Left renal cortex interstitium (tissue), 4 donors: ENCODE measurements at places on chromosomes 16 and 17. TPM values are rescaled to one million over a fixed set of nuclear protein-coding genes. Genes with fewer than 3 reads are reported as not detected.
A peak's percentile ranks its signal among the peaks of the same experiment; 100 is the strongest.

Gene C16orf96
- polyA plus RNA-seq = 0.38 TPM

Gene PITPNM3
- 8.3 TPM for polyA plus RNA-seq

Gene TMC5
- polyA plus RNA-seq = 0.30 TPM

Gene KRT12
- polyA plus RNA-seq = not detected

Gene KCNG4
- 0.10 TPM for polyA plus RNA-seq

Gene CACNG3
- not detected for polyA plus RNA-seq

Gene TBC1D3H
- not detected for polyA plus RNA-seq

- no peak for DNase-seq
Measured at GRCh38 chr17:10107316-10108165, 90.9 kb downstream of the GAS7 start.

GRCh38 chr17:80883831-80884735, 107.6 kb upstream of the CHMP6 start:
- DNase-seq = no peak

- DNase-seq = no peak
Measured at GRCh38 chr16:54455030-54455725, 168.6 kb upstream of the IRX3 start.

DNA sequence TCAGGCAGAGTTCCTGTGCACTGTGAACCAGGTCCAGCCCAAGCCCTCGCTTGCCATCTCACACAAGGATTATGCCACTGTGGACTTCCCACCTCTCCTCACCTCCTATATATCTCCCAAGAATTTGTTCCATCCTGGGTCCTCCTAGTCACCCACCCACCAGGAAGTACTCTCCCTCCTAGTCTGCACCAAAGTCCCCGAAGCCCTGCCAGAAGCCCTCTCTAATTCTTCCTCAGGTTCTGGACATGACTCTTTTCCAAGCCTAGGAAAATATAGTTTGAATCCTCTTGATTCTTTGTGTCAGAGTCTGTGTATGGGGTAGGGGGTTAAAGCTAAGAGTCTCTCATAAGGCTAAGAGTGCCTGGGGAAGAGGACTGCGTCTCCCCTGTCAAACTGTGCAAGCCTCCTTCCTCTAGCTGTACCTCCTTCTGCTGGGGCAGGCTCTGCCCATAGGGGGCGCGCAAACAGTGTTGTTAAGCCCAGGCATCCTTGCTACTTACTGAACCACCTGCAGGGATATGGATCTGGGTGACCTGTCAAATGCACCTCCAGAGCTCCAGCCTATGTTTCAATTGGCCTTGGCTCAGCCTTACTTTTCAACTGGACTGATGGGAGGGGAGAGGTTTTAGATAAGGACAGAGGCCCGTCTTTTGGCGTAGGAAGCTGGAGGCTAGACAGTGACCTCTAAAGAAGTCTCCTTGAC, 16.6 kb upstream of the DLX4 start:
- DNase-seq = no peak

DNA sequence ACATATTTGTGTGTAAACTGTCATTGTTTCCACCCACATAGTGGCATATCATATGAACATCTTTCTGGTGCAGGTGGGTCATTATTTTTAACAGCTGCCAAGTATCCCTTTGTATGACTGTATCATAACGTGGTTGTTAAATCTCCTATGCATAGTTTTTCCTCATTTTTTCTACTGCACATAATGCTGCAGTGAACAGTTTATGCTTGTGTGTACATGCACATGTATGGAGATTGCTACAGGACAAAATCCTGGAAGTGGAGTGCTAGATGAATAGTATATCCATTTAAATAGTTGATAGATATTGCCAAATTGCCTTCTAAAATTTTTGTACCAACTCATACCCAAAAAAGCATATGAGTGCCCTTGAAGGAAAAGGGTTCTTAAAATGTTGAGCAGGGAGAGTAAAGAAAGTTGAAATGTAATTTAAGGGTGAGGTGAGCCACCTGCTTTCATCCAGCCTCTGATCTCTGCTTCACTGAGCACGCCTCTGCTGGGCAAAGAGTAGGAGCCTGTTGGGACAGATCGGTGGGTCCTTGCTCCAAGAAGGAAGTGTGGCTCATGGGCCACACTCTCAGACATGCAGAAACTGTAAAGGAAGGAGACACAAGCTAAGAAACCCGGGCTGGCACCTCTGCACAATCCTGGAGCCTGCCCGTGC, 55.3 kb downstream of the HLF start:
- DNase-seq = no peak

DNA sequence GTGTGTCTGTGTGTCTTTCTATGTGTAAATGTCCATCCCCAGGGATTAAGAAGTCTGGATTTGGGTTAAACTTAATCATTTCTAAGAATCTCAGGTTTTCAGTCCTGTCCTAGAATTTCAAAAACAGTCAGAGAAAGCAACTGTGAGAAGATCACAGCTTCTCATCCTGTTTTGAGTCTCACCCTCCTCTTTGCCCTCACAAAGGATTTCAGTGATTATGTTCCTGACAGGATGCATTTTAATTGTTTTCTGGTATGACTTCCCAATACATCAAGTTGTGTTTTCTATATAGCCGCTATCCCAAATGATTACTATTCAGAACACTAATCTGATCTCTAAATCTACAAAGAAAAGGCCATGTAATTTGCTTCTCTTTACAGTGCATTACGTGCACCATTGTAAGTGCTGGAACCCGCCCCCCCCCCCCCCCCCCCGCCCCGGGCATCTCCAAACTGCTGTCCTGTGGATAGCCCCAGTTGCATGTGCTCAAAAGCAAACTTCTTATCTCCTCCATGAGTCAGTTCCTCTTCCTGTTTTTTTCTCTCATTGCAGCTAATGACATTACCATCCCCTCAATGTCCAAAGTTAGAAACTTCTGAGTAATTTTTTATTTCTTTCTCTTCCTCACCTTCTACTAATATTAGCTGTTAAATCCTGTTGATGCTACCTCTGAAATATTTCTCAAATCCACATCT, 73.9 kb downstream of the CDH13 start:
- DNase-seq = no peak

DNA sequence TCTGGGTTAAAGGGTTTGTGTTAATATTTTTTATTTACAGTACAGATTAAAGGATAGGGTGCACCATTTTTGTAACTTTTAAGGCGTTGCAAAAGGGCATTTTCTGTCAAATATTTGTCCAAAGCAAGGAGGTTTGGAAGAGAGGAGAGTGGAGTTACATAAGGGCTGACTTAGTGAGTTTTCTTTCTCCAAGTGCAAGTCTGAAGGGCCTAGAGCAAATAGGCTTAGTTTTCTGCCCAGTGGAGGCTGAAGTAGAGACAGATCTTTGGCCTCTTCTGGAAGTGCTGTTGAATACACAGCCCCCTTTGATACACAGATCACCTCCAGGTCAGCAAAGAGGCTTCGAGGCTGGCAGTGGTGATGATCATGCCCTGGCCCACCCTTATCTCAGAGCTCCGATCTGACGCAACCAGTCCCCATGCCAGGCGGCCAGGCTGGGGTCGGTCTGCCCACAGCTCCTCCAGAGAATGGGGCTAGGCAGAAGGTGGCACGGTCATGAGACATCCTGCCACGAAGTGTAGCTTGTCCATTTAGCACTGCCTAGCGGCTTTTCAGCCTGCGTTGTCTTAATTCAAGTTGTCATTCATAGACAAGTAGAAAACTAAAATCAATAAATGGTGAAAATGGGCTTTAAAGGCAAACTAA, 79.5 kb upstream of the IRX3 start:
- DNase-seq = no peak

GRCh38 chr17:62064791-62065563, at the start of gene MED13:
Gene MED13, minus strand, starts transcription at chr17:62065278. Its CDS starts 73 bp downstream, at chr17:62065205.
- DNase-seq = peak; percentile 28

DNA sequence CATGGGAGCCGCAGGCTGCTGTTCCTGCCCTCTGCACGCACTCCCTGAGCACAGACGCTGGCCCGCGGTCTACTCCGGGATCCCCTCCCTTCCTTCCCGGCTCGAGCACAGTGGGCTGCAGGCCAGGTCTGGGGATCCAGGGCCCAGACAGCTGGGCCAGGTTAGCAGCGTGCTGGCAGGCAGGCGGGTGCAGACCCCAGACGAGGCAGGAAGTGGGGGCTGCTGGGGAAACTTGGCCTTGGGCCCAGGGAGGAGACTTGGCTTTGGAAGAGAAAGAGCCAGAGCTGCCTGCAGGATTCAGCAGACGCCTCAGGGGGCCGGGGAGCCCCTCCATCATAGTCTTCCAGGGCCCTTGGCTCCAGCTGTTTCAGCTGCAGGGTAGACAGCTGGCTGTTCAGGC, 30.2 kb upstream of the ABCC3 start:
- DNase-seq = peak; percentile 70

DNA sequence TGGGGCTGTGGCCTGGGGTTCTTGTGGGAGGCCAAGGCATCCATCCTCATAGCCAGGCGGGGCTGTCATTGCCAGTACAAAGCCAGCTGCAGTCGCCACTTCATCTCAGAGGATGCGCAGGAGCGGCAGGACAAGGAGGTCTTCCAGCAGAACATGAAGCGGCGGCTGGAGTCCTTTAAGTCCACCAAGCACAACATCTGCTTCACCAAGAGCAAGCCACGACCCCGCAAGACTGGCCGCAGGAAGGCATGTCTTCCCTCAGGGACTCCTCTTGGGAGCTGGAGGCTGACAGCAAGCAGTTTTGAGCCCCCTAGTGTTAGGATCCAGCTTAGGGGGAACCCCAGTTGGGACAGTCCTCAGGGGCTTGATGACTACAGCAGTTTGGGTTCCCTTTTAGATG, 15.1 kb upstream of the PLEKHG4 start:
- DNase-seq = no peak

DNA sequence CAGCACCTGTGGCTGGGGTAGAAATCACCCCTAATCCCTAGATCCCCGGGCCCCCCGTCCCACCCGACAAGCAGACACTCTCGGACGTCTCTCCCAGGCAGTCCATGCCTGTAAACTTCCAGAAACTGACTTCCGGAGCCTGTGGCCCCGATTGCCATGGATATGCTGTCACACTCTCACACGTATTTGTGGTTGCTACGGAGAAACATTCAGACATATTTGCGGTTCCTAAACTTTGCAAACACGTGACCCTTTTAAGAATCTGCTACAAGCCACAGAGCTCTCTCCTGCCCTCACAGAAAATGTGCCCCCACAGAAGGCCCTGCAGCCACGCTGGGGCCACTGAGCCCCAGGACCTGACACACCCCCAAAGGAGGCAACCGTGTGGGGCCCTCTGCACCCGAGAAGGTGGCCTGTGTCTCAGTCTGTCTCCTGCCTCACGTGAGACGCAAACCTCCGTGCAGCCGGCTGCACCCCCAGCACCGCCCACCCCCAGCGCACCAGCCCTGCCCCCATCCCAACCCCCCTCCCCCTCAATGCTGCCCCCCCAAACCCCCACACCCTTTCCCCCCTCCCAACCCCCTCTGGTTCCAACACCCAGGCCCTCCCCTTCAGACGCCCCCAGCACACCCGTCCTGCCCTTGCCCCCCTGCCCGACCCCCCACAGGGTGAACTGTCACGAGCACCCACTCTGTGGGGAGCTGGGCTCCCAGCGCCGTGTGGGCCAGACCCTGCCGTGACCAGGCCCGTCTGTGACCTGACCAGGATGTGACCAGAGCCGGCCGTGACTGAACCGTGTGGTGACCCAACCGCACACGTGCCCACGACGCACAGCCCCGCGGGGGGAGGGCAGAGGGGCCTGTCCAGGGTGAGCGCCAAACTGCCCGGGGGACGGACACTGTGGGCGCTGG, 66.3 kb upstream of the METRNL start:
- no peak for DNase-seq

- DNase-seq = peak; percentile 50
Measured at GRCh38 chr17:8375738-8376259, 705 bp downstream of the KRABD2 start.
